Activated CD8-positive, alpha-beta memory T cell treated with anti-CD3 and anti-CD28 coated beads, Interleukin-2, amount 50 U/mL, for 48 hours (primary cell): ENCODE measurements at places on chromosomes 6 and 20.

DNA sequence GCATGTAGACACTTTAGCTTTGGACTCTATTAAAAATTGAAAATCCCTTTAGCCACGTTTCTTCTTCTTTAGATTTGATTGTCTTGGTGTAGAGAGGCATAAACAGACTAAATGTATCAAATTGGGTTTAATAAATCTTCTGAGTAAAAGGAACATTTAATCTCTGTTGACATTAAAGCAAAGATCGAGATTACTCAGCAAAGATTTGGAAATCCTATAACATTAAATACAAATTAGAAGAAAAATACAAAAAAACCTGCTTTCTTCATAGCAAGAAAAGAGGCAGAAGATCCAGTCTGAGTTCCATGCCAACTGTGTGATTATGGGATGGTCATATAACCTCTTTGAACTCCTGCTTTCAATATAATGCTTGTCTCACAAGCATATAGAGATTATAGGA lies 172.3 kb downstream of the GJA1 start:
- DNase-seq = no peak

GRCh38 chr20:13492001-13492481 lies 146.7 kb downstream of the TASP1 start:
- no peak for DNase-seq

DNA sequence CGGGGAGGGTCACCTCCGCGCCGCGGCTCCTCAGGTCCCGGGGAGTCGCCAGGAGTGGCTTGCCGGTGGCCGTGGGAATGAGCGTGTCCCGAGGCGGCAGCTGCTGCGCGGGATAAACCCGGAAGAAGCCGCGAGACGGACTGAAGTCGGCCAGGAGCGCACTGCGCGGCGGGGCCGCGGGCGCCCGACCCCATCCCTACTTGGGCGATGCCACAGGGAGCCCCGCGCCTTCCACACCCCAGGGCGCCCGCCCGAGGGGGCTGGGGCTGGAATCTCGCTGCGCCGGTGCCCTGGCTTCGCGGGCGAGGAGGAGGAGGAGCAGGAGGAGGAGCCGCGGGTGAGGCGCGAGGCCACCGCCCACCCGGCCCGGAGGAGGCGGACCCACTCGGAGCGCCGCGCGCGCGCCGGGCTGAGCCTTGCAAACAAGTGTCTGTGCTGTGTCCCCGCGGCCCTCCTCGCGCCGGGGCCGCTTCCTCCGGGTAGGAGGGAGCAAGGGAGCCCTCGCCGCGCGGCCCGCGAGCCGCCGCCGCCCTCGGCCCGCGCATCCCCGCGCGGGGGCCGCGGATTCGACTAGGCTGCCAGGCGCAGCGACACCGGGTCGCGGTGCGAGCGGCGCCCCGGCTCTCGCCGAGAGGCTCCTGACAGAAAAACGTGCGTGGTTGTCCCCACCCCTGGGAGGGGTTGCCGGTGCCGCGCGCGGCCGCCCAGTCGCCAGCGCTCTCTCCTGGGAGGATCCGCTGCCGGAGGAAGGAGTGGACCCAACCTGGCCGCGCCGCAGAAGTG lies at the start of gene ZDHHC14:
TSS of gene ZDHHC14 (plus strand) at position 412 of the 783 bp plus-strand sequence.
- peak; percentile 94 for DNase-seq

DNA sequence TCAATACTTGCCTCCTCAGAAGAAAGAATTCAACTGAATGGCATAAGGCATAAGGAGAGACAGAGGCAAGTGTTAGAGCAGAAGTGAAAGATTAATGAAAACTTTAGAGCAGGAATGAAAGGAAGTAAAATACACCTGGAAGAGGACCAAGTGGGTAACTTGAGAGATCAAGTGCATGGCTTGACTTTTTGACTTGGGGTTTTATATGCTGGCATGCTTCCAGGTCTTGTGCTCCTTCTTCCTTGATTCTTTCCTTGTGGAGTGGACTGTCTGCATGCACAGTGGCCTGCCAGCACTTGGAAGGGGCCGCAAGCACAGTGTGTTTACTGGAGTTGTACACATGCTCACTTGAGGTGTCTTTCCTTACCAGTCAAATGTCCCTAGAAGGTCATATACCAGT lies 222.1 kb upstream of the UFL1 start:
- no peak for DNase-seq

DNA sequence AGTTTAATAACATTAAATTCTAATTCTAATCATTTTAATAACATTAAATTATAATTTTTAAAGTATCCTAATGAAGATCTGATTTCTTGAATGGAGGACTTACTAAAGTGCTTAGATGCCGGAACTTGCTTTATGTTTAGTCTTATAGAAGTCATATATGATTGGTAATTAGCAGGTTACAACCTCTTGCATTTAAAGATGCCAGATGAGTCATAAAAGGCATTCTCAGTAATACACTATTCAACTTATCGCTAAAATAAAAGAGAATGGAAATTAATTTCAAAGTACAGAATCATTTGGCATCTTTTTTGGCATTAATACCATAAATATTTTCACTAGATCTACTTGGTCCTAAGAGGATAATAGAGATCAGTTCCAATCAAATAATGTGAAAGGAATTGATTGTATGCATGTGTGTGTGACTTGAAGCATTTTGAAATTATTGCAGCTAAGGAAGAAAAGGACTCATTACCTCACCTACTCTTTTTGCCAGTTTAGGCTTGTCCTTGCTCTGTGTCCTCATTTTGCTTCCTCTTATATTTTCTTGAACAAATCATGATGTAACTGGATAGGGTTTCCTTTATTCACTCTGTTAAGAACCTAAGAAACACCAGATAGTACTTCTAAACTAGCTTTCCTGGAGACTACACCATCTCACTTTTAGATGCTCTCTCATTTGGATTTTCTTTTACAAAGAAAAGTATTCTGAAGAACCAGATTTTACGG lies 2.7 kb downstream of the COL21A1 start:
- no peak for DNase-seq

- no peak for DNase-seq
Observed at GRCh38 chr20:10720565-10720964, 46.8 kb upstream of the JAG1 start.

DNA sequence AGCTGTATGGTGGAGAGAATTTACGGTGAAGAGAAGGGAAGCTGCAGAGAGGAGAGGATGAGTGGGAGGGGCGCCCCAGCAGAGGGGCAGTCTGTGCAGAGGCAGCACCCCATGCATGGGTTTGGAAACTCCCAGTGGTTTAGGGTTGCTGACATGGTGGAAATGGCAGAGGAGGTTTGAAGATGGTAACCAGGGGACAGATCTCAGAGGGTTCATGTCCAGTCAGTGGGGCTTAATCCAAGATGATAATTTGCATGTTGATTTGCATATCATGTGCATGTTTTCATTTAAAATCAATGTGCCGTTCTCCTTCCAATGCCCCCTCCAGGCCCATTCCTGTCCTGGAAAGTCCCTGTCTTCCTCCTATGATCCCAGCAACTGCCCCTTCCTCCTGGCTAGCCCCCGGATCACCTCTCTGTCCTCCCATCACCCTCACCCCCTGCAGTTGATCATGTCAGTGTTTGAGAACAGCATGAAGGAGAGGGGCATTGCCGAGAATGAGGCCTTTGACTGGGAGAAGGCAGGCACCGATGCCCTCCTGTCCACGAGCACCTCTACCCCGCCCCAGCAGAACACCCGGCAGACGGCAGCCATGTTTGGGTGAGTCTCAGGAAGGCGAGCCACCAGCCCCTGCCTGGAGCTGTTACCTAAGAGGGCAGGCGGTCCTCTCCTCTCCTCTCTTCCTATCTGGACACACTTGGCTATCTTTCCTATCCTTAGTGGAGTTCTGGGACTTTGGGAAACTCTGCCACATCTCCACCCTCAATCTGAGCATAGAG lies 14.3 kb downstream of the TTBK1 start:
- DNase-seq = no peak

GRCh38 chr6:48141975-48142374 lies 31.0 kb upstream of the PTCHD4 start:
- no peak for DNase-seq

- no peak for DNase-seq
Observed at GRCh38 chr20:48360342-48360975, 467.3 kb downstream of the PREX1 start.

GRCh38 chr20:58237318-58238132 lies 9.1 kb upstream of the ANKRD60 start:
- DNase-seq = no peak

GRCh38 chr6:112927641-112928320 lies 580.7 kb downstream of the RFPL4B start:
- DNase-seq = no peak

GRCh38 chr20:45892828-45893500 lies 1.8 kb downstream of the CTSA start:
- no peak for DNase-seq

- no peak for DNase-seq
Observed at GRCh38 chr6:135209803-135210202, 28.7 kb downstream of the MYB start.

DNA sequence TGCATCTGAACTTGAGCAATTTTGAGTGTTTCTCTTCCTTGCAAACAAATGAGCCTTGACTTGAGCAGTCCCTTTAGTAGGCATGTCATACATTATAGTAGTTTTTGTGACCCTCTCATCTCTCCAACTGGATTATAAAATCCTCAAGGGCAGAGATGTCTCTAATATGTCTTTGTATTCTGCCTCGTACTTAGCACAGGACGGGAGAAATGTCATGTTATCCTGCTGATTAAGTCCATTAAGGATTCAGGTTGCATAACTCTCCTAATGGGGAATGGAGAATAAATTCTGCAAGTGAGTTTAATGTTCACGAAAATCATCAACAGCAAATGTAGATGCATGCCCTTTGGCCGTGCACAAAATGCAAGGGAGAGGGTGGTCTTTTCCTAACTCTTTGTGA lies 942.9 kb downstream of the KIF16B start:
- no peak for DNase-seq

GRCh38 chr6:66496659-66497058 lies 789.6 kb upstream of the EYS start:
- no peak for DNase-seq

DNA sequence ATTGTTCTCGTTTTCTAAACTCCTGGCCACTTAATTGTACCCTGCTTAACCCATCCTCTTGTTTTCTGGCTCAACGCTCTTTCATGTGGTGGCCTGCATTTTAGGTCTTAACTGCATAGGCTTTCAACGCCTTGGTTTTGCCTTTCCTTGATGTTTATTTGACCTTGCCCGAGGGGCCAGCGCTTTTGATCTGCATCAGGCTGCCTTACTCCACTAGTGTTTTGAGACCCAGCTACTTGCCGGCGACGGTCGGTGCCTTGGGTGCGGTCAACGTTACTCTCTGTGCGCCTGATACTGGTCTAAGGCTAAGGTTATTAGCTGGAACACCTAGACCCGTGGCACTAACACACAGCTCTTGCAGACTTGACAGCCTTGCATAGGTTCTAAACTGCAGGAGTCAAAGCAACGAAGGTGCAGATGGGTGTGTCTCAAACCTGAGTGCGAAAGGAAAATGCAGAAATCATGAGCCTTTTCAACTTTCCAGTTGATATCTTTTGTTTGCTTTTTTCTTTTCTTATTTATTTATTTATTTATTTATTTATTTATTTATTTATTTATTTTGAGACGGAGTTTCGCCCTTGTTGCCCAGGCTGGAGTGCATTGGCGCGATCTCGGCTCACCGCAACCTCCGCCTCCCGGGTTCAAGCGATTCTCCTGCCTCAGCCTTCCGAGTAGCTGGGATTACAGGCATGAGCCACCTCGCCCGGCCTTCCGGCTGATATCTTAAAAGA lies 138.8 kb downstream of the HFE start:
- no peak for DNase-seq

DNA sequence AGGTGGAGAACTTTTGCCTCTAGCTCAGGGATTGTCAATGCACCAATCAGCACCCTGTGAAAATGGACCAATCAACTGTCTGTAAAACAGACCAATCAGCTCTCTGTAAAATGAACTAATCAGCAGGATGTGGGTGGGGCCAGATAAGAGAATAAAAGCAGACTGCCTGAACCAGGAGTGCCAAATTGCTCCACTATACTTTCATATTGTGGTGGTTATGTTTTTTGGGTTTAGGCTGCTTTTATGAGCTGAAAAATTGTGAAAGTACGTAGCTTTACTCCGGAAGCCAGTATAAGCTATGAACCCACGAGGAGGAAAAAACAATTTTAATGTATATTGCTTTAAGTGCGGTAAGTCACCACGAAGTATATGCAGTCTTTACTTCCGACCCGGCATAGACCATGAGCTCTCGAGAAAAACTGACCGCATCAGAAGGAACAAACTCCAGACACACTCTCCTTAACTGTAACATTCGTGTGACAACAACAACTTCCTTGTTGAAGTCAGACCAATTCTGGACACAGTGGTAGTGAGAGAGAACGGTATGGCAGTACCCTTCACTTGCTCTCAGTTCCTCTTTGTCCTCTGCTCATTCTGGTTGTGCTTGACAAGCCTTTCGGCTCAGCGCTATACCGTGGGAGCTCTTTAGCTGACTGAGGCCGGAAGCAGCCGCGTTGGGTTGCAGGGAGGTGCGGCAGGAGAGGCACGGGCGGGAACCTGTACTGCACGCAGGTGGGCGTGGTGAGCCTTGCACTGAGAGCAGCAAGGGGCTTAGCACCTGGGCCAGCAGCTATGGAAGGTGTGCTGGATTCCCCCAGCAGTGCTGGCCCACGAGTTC lies 81.9 kb upstream of the E2F3 start:
- DNase-seq = peak; percentile 82

DNA sequence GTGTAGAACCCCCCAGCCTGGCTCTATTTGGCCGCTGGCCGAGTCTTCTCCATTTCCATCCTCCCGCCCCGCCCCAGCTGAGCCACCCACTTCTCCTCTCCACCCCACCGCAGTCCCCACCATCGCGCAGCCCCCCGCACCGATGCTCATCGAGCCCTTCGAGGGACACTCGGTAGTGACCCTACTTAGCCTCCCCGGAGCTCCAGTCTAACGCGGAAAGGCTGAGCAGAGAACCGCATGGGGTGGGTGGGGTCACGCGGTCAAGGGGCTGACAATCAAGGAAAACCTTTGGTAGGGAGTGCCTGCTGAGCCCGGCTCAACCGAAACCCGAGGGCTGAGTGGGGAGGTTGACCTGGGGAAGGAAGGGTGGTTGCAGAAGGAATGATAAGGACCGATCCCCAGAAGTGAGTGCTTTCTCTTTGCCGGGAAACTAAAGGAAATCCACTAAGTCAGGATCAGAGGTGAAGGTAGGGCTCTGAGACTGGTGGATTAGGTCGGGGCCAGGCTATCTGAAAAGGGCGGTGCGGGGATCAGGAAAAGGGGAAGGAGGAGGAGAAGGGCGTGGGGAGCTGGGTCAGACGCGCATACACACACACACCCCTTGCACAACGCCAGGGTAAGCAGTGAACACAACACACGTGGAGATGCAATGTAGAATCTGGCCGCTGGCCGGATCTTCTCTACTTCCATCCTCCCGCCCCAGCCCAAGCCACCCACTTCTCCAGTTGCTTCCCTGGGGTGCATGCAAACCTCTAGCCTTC lies 49.8 kb downstream of the CPXM1 start:
- DNase-seq = peak; percentile 63

DNA sequence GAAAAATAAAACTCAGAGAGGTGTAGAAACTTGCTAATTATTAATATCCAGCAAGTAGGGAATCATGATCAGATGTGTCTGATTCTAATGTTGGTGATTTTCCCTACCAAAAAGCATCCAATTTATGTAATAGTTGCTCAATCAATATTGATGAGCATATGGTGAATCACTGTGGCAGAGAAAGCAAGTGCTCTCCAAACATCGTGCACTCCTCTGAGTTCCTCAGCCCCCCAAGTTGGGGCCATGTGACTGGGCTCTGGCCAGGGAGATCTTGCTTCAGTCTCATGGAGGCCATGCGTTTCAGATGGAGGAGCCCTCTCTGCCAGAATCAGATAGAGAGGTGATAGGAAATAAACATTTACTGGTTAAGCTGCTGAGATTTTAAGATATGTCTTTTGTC lies 133.2 kb upstream of the LY86 start:
- DNase-seq = no peak
